Endothelial cell of umbilical vein (primary cell): ENCODE measurements at places on chromosomes 4 and X. TPM values are rescaled to one million over a fixed set of nuclear protein-coding genes. Genes with fewer than 3 reads are reported as not detected.

Gene FANCB
- 6.6 and 7.9 TPM in 2 replicates for total RNA-seq

DNA sequence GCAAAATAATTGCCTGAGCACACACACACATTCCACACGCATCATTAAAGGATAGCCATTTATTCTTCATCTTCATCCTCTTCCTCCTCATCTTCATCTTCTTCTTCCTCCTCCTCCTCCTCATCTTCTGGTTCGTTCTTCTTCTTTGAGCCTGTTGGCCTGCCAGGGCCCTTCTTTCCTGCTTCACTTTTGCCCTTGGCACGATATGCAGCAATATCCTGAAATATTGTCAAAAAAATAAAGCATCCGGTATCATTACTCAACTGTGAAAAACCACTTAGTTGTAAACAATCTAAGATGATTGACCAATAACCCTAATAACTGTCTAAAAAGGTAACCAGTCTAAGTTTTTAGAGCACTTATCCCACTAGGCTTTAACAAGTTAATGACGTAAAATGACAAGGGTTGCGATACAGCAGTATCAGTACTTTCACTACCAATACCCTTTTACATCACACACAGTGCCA lies 2.1 kb downstream of the HMGB2 start:
- peak overlapping the region; percentile 81 for H3K4me3 ChIP-seq
- H3K4me1 ChIP-seq: peaks cover 24% of the 10 kb centered on the region
- peak; percentile 30 for DNase-seq
- H3K36me3 ChIP-seq: peaks cover 15% of the 10 kb centered on the region

DNA sequence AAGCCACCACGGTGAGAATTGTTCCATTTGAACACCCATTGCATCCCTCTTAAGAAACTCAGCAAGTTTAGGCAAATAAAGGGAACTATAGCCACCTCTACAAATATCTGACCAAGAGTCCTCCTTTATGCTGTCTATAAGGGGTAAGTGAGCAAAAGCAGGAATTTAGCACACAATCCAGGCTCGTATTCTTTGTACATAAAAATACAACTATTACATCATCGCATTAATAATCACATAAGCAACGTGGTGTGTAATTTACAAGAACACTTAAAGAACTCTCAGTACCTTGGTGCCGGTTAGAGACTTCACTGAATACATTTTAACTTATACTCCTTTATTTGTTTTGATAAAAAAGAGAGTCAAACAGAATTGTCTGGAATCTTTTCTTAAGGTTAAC lies 38.8 kb downstream of the PALLD start:
- H3K36me3 ChIP-seq: no peaks in the 10 kb centered on the region
- H3K4me3 ChIP-seq: no peak overlapping the region
- no peaks in the 10 kb centered on the region for H3K27me3 ChIP-seq
- no peak for DNase-seq
- peaks cover 4% of the 10 kb centered on the region for H3K4me1 ChIP-seq
- H3K27ac ChIP-seq: no peak overlapping the region

GRCh38 chr4:152304220-152304619 lies 231.7 kb downstream of the FBXW7 start:
- H3K27ac ChIP-seq: no peak overlapping the region
- H3K36me3 ChIP-seq: no peaks in the 10 kb centered on the region
- H3K4me1 ChIP-seq: no peaks in the 10 kb centered on the region
- no peaks in the 10 kb centered on the region for H3K27me3 ChIP-seq
- no peak for DNase-seq

DNA sequence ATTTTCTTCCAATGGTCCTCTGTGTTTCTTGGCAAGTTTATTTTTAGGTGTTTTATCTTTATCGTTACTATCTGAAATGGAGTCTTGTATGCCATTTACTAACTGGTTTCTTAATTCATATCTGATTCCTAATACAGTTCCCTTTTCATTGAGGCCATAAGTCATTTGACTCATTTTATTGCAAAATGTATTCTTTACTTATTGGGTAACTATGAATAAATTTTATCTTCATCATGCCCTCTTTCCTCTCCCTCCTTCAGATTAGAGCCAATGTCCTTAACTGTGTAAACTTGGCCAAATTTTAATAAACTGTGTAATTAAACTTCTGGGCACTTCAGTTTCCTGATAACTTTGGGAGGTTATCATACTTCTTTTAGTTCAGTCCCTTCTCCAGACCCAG lies 19.3 kb upstream of the MSMO1 start:
- no peaks in the 10 kb centered on the region for H3K36me3 ChIP-seq
- H3K4me3 ChIP-seq: no peak overlapping the region
- no peak overlapping the region for H3K27ac ChIP-seq
- no peaks in the 10 kb centered on the region for H3K27me3 ChIP-seq
- H3K4me1 ChIP-seq: peaks cover 3% of the 10 kb centered on the region

GRCh38 chrX:110180176-110180927 lies 137.5 kb downstream of the AMMECR1 start:
- no peak overlapping the region for H3K27ac ChIP-seq
- H3K27me3 ChIP-seq: no peaks in the 10 kb centered on the region
- peaks cover 3% of the 10 kb centered on the region for H3K4me1 ChIP-seq
- peak; percentile 67 for DNase-seq

DNA sequence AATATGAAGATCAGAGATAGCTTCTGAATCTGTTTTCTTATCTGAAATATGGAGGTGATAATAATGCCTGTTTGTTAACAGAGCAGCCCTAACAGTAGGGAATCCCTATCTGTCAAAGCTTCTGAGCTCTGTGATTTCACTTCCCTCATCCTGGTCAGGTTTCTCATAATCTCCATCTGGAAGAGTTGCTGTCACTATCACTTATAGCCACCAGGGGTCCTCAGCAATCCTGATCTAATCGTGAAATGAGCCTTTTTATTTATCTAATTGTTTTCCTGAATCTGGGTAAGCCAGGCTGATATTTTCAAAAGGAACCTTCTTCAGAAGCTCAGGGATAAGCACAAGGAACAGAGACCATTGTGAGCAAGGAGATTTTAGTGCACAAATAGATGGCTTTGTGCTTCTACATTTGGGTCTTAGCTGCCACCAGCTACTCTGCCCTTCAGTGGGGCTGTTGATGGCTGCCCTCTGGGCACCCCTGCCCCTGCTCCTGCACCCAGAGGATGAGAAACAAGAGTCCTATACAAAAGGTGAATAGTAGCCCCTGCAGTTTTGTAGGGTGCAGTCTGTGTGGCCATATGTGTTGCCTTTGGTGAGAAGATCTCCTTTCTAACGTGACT lies 196.4 kb upstream of the RADX start:
- DNase-seq: peak; percentile 1
- no peaks in the 10 kb centered on the region for H3K36me3 ChIP-seq
- no peaks in the 10 kb centered on the region for H3K4me1 ChIP-seq
- no peak overlapping the region for H3K4me3 ChIP-seq
- no peak overlapping the region for H3K27ac ChIP-seq
- H3K27me3 ChIP-seq: no peaks in the 10 kb centered on the region

DNA sequence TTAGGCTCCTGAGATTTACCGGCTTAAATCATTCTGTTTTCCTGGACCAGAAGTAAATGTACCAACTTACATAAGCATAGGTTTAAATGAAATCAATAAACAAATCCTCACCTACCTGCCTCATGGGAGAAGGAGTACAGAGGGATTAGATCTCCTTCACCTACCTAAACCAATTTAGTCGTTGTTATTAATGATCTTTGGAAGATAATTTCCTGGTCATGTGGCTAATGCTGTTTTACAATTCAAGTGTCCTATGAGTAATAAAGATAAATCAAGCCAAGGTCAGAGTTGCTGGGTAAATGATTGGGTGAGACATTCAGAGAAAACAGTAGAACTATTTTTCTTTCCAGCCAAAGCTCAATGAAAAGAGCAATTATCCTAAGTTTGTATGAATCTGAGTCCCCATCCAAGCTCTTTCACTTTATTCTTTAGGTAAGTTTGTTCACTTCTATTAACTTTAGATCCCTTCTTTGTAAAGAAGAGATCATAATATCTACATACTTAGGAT lies 423.0 kb upstream of the FAM241A start:
- DNase-seq: no peak
- H3K27me3 ChIP-seq: peaks cover 5% of the 10 kb centered on the region
- no peak overlapping the region for H3K27ac ChIP-seq
- H3K4me3 ChIP-seq: no peak overlapping the region

DNA sequence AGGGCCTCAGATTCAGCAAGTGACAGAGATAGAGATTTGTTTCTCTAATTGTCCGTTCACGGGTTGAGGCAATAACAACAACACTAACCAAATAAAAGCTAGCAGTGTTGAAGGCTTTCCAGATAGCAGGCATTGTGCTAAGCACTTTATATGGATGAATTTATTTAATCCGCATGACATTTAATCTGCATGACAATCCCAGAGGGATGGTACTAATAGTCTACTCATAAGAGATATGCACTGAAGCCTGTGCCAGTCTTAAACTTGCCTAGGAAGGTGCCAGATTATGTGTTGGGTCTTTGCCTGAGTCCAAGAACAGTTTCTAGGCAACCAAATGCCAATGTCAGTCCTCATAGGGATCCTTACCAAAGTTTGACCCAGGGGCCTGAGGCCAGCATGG lies 37.7 kb upstream of the FAT1 start:
- no peaks in the 10 kb centered on the region for H3K36me3 ChIP-seq
- DNase-seq: no peak

Gene VCX3A
- total RNA-seq: not detected in 2 replicates

GRCh38 chr4:142367418-142368180 lies 478.5 kb downstream of the INPP4B start:
- peak; percentile 58 for DNase-seq
- H3K36me3 ChIP-seq: no peaks in the 10 kb centered on the region
- H3K27me3 ChIP-seq: no peaks in the 10 kb centered on the region
- no peak overlapping the region for H3K4me3 ChIP-seq
- H3K27ac ChIP-seq: no peak overlapping the region

Gene CSAG2
- total RNA-seq: not detected in 2 replicates

DNA sequence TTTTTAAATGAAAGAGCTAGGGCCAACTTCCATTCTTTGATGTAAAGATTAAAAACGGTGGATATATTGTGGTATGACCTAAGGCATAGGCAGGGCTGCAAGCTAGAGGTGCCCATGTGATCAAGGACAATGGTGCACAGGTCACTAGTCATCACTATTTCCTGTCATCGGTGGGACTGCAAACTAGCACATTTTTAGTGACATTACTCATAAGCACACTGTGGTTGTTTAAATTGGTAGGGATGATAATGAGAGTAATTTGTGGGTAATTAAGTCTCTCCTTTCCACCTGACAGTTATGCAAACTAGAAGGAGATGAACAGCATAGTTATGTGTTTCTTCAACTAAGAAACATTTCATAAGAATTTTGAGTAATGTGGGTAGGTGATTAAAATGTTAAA lies 85.4 kb downstream of the GPRIN3 start:
- no peak overlapping the region for H3K4me3 ChIP-seq
- no peak overlapping the region for H3K27ac ChIP-seq
- no peak for DNase-seq
- no peaks in the 10 kb centered on the region for H3K36me3 ChIP-seq

Gene DTHD1
- total RNA-seq: not detected in 2 replicates

DNA sequence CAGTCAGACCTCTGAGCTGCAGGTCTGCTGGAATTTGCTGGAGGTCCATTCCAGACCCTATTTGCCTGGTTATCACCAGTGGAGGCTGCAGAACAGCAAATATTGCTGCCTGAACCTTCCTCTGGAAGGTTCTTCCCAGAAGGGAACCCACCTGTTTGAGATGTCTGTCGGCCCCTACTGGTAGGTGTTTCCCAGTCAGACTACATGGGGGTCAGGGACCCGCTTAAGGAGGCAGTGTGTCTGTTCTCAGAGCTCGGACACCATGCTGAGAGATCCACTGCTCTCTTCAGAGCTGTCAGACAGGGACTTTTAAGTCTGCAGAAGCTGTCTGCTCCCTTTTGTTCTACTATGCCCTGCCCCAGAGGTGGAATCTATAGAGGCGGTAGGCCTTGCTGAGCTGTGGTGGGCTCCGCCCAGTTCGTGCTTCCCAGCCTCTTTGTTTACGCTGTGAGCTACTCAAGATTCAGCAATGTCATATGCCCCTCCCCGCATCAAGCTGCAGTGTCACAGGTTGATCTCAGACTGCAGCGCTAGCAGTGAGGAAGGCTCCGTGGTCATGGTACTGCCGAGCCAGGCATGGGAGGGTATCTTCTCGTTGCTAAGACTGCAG lies 44.1 kb upstream of the KDR start:
- H3K27ac ChIP-seq: no peak overlapping the region
- H3K4me1 ChIP-seq: peaks cover 26% of the 10 kb centered on the region
- no peak for DNase-seq
- H3K4me3 ChIP-seq: no peak overlapping the region
- no peaks in the 10 kb centered on the region for H3K27me3 ChIP-seq
- no peaks in the 10 kb centered on the region for H3K36me3 ChIP-seq

DNA sequence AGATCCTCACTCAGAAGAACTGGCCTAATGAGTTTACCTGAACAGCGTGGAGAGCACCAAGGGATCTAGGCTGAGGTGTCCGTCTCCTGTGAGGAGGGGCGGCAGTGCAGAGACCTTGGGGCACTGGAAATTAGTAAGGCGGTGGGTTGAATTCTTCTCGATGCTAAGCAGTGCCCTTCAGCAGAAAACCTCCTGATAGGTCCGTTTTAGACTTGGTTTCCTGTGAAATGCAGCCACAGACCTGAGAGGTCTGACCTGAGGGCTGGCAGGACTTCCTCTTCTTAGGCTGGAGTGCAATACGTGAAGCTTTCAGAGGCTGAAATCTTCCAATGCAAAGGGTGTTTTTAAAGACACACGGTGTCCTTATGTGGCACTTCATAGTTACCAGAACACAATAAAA lies at the start of gene CLNK:
Gene CLNK (minus strand): TSS at position 138 of the 400 bp plus-strand sequence. CDS start 16,899 bp downstream, outside the sequence.
- no peak within 1 kb of the TSS for H3K4me3 ChIP-seq
- no peaks in the 10 kb centered on the region for H3K27me3 ChIP-seq
- no peak within 1 kb of the TSS for H3K27ac ChIP-seq

Gene NSD2
- total RNA-seq: 152 and 171 TPM in 2 replicates

DNA sequence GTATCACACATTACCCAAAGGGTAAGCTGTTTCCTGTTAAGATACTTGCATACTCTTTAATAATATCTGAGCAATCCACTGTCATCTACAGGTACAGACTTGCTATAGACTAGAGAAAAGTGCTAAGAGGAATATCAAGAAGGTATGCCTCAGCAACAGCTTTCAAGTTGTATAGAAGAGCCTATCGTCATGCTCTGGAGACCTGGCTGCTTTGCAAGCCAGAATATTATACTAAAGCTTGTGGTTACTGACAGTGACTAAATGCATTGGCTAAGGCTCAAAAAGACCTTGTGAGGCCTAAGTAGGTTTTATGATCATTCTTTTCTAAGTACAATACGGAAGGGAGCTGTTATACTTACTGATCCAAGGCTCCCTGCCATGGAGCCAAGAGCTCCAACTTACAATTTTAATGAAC lies 11.3 kb downstream of the LAMP2 start:
- peaks cover 2% of the 10 kb centered on the region for H3K36me3 ChIP-seq
- H3K27ac ChIP-seq: no peak overlapping the region
- no peak for DNase-seq
- H3K27me3 ChIP-seq: no peaks in the 10 kb centered on the region

GRCh38 chr4:126004941-126005340 lies 690.2 kb downstream of the FAT4 start:
- no peaks in the 10 kb centered on the region for H3K27me3 ChIP-seq
- H3K36me3 ChIP-seq: no peaks in the 10 kb centered on the region
- peak; percentile 12 for DNase-seq
- H3K27ac ChIP-seq: no peak overlapping the region
- no peak overlapping the region for H3K4me3 ChIP-seq

- H3K27ac ChIP-seq: no peak overlapping the region
- H3K4me1 ChIP-seq: no peaks in the 10 kb centered on the region
- no peaks in the 10 kb centered on the region for H3K27me3 ChIP-seq
- DNase-seq: no peak
- no peaks in the 10 kb centered on the region for H3K36me3 ChIP-seq
Observed at GRCh38 chrX:115260330-115260729, 26.4 kb upstream of the LRCH2 start.

Gene CHST7
- 9.8 and 11.2 TPM in 2 replicates for total RNA-seq

- no peaks in the 10 kb centered on the region for H3K4me1 ChIP-seq
- no peaks in the 10 kb centered on the region for H3K36me3 ChIP-seq
- DNase-seq: no peak
Observed at GRCh38 chrX:140087875-140088274, 122.6 kb upstream of the CXorf66 start.

Gene WWC2
- 51.8 and 52.2 TPM in 2 replicates for total RNA-seq
